ENCODE measurements at places on chromosomes 1 and 21.
A peak's percentile ranks its signal among the peaks of the same experiment; 100 is the strongest.

- DNase-seq: no peak
Measured at GRCh38 chr1:151402764-151403163, 3.4 kb downstream of the PSMB4 start.

GRCh38 chr1:117499071-117499470 lies 106.8 kb upstream of the TENT5C start:
- DNase-seq: no peak

GRCh38 chr1:114585231-114585630 lies 3.8 kb upstream of the BCAS2 start:
- DNase-seq: peak; percentile 37

DNA sequence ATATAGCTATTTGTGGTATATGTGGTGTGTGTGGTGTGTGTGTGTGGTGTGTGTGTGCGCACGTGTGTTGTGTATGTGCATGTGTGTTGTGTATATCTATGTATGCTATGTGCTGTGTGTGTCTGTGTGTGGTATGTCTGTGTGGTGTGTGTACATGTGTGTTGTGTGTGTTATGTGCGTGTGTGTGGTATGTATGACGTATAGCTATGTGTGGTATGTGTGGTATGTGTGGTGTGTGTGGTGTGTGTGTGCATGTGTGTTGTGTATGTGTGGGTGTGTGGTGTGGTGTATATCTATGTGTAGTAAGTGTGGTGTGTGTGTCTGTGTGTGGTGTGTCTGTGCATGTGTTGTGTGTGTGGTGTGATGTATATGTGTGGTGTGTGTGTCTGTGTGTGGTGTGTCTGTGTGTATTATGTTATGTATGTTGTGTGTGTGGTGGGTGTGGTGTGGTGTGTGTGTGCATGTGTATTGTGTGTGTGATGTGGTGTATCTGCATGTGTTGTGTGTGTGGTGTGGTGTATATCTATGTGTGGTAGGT lies 59.8 kb downstream of the EDN2 start:
- DNase-seq: no peak

- DNase-seq: no peak
Measured at GRCh38 chr1:167837326-167837725, 76.6 kb downstream of the ADCY10 start.

DNA sequence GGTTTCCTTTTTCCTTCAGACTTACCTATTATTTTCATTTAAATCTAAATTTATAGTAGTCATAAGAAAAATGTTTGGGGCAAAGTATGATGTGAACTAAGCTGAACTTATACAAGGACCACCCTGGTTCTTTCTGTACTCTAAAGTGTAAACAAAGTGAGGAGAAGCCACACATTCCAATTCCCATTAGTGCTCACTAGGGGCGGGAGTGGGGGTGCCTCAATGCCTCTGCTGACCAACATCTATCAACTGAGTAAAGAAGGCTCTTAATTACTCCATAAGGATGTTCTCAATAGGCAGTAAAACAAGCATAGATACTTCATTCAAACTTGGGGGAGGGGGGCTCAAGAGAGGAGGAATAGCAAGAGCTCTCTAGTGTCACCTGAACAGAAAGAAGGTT lies 151.7 kb downstream of the CDC42BPA start:
- no peak for DNase-seq

DNA sequence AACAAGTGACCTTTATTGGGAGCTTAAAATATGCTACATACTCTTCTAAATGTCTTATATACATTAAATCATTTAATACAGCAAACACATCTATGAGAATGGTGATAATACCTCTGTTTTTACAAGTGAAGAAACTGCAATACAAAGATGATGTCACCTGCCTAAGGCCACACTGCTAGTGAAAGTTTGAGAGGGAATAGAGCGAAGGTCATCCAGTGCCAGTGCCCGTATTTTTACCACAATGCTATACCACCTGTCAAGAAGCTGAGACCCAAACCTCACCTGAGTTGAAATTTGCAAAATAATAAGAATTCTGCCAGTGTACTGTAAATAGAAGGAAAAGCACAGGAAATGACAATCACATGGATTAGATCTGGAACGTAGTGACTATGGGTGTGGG lies 200.4 kb upstream of the TMPRSS15 start:
- DNase-seq: no peak

DNA sequence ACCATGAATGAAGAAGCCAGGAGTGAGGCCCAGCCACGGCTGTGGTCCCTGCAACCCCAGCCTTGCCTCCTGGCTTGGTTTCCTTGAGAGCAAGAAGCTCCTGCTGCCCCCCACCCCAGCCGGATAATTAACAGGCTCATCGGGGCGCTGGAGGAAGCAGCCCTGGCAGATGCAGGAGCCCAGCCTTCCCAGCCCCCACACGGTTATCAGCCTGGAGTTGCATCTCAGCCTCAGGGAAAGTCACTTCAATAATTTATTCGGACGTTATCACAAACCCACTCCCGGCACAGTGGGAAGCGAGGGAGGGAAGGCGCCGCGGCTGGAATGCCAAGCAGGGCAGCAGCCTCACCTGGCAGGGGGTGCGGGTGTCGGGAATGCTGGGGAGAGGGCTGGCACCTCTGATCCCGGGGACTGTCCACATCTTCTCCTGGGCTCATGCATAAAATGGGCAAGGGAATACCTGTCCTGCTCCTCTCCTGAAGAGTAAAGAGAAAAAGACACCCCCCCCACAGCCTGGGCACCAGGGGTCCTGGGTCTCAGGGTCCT lies 43.3 kb upstream of the LRP8 start:
- DNase-seq: no peak

DNA sequence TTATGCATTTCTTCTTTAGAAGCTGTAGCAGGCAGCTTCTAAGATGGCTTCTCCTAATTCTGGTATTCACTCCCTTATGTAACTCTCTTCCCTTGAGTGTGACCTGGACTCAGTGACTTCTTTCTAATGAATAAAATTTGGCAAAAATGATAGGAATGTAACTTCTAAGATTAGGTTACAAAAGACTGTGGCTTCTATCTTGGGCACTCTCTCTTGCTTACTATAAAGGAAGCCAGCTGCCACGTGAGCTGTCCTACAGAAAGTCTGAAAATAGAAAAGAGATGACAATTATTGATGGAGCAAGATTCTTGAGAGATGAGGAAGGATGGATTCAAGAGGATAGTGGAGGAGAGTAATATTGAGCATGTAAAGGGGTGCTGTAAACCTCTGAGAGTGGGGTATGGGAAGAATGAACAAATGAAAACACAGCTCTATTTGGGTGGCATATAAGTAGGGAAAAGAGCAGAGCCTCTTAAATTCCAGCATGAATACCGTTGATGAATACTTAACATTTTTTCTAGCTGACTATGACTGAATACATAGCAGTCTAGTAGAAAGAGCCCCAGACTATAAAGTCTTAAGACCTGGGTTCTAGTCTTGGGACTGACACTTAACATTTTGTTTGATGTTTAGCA lies 5.5 kb downstream of the TSEN15 start:
- DNase-seq: peak; percentile 49

- DNase-seq: peak; percentile 35
Measured at GRCh38 chr21:43716376-43717165, 2.4 kb upstream of the PDXK start.

DNA sequence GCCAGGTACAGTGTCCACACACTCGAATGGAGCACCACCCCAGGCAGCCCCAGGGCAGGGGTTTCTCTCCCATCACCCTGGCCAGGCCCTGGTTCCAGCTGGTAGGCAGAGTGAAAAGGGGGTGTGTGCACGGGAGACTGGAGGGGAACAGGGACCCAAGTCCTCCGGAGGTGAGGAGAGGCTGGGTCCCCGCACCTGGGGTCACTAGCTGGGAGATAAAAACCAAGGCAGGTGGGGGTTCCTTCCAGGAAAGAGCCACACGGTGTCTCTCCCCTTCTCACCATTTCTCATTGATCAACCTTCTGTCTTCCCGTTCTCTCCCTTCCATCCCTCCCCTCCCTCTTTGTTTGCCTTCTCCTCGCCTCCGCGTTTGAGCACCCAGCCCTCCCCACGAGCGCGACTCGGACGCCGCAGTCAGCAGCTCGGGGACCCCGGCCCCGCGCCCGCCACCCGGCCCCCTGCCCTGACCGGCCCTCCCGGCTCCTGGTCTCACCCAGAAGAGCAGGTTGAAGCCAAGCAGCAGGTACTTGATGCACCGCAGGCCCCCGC lies 358 bp downstream of the TSPAN2 start:
- no peak for DNase-seq

DNA sequence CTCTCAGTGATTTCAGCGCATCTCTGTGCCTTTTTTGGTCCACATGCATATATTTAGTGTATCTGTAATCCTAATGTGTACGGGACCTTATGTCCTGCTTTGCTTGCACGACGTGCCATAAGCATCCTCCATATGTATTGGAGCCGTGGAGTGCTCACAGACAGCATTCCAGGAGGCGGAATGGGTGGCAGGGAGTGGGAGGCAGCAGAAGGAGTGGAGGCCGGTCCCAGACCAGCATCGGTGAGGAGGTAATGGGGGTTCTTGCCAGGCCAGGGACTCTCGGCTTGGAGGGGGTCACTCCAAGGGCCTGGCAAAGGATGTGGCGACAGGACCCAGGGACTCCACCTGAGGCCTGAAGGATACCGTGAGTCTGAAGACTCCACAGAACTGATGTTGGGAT lies 185.0 kb downstream of the CAMTA1 start:
- no peak for DNase-seq

Data from fibroblast of mammary gland (primary cell).